ENCODE measurements at places on chromosomes 12 and 14.

GRCh38 chr14:103740991-103741689 is 25.5 kb downstream of the ZFYVE21 start:
- DNase-seq, result no peak

DNA sequence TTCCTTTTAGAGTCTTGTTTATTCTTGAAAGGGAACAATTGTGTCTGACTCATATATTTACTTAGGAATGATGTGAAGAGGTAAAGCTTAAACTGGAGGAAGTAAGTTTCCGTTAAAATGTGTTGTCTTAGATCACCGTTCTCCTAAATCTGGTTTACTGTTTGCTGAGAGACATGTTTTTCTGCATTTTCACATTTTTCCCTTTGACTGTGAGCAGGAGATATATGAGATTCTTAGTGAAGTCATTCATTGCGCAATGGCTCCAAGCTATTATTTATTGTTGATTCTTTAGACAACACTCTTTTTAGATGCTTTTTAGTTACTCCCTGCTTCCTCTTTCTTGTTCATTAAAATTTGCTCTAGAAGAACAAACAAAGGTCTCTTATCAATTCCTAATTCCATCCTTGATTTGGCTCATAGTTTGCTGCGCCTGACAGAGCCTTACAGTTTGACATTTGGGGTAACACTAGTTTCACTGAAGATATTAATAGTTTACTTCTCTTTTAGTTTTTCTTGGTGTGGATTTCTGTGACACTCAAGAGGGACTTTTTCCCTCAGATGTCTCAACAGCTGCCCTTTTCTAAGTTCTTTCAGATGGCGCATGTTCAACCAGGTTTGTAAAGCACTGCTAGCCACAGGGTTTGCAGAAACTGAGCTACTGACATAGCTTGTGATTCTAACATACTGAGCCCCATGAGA is 11.4 kb downstream of the CLECL1 start:
- peak; percentile 70 for DNase-seq

GRCh38 chr12:19440916-19441315 is 1.6 kb downstream of the AEBP2 start:
- DNase-seq, result no peak

- no peak for DNase-seq
These were observed 90.6 kb upstream of the RTL1 start for GRCh38 chr14:100994082-100994481.

GRCh38 chr12:80184926-80185325 is 85.6 kb downstream of the OTOGL start:
- DNase-seq, result no peak

- DNase-seq, result peak; percentile 21
These were observed 58.3 kb downstream of the GALNT16 start for GRCh38 chr14:69318241-69318640.

DNA sequence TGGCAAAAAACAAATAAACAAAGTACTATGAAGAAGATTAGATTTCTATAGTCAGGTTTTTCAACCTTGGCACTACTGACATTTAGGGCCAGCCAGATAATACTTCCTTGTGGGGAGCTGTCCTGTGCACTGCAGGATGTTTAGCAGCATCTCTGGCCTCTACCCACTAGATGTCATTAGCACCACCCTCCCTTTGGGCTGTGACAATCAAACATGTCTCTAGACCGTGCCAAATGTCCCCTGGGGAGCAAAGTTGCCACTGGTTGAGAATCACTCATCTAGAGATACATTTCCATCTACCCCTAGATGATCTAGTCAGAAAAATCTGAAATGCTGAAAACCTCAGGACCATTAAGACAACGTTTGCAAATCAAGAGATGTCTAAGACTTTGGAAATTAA is 29.9 kb downstream of the SRRM4 start:
- no peak for DNase-seq

GRCh38 chr14:23573384-23574015 is 5.1 kb downstream of the JPH4 start:
- DNase-seq, result no peak

DNA sequence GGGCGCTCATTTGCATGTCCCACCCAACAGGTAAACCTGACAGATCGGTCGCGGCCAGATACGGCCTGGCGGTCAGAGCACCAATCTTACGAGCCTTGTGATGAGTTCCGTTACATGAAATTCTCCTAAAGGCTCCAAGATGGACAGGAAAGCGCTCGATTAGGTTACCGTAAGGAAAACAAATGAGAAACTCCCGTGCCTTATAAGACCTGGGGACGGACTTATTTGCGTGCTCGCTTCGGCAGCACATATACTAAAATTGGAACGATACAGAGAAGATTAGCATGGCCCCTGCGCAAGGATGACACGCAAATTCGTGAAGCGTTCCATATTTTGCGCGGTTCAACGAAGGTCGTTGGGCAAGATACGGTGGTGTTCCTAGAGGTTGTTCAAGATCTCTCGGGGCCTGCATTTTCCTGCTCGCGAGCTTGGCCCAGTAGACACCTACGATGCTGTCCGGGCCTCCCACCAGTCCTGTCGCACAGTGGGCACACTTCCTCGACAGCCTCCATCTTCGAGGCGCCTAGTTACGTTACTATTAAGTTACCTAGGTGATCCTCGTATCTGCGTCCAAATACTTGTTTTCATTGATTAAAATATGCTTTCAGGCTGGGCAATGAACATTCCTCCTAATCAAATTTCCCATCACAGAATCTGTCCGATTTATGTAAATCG is at the start of gene RNU6-7:
TSS of gene RNU6-7 (plus strand) at position 230 of the 675 bp plus-strand sequence.
- DNase-seq, result peak; percentile 41

DNA sequence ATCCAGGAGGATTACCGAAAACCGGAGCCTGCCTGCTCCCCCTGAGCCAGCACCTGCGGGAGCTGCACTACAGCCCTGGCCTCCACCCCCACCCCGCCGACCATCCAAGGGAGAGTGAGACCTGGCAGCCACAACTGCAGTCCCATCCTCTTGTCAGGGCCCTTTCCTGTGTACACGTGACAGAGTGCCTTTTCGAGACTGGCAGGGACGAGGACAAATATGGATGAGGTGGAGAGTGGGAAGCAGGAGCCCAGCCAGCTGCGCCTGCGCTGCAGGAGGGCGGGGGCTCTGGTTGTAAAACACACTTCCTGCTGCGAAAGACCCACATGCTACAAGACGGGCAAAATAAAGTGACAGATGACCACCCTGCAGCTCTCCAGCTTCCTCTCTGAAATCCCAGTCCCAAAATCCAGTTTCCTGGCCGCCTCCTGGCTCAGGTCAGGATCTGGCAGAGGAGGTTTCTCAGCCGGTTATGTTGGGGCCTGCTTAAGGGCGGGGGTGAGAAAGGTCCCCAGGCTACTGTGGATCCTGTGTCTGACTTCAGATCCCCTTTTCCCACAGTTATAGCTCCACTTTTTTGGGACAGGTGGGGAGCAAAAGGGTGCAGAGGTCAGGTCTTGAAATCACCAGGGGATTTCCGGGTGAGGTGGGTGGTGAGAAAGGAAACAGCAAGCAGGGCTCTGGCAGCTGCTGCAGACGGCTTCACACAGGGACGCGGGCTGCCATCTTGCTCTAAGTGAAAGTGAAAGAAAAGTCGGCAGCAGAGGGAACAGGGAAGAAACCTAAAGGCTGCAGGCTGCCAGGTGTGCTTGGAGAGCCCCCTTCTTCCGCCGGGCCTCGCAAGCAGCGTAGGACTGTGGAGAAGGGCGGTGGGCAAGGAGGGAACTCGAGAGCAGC is at the start of gene TAPBPL:
TSS of gene TAPBPL (plus strand) at position 695 of the 897 bp plus-strand sequence. CDS start 207 bp downstream, outside the sequence.
- DNase-seq, result peak; percentile 75

DNA sequence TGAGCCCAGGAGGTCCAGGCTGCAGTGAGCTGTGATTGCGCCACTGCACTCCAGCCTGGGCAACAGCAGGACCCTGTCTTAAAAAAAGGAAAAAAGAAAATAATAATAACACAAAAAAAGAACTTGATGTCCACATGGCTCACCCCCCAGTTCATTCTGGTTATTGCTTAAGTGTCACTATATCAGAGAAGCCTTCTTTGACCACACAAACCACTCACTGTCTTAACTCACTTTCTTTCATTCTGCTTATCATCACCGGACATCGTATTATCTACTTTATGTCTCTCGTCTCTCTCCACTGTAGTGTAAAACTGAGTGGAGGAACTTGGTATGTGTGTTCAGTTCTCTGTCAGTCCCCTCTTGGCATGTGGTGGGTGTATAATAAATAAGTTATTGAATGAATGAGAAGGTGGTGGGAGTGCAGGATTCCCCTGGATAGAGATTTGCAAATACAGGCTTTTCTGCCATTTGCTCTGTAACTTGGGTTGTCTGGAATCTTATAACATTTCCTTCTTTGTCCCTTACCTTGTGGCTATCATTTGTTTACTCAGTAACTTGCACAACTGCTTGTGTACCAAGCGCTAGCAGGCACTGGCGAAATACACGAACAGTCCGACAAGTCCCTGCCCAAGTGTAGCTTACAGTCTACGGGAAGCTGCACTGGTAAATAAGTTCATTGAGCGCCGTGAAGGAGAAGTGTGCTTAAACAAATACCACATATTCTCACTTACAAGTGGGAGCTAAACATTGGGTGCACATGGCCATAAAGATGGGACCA is 86.6 kb upstream of the TRAF3 start:
- DNase-seq, result no peak

DNA sequence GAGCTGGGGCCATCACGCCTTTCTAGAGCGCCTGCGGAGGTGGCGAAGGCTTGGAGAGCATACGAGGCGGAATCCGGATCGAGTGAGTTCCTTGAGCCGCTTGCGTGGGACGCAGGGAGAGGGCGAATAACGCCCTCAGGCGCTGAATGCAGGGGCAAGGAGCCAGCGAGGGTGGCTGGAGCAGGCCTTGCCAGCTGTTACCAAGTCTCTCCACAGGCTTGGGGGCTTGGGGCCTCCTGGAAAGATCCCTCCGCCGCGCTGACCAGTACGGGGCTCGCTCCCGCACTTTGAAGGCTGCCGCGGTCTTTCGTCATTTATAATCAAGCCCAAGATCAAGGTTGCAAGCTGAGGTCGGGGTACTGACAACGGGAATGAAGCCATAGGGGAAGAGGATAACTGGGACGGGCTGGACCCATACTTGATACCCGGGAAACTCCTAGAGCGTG is 1.2 kb downstream of the FLRT2 start:
- no peak for DNase-seq

GRCh38 chr14:73753887-73754795 is 40.0 kb upstream of the PNMA1 start:
- peak; percentile 72 for DNase-seq

GRCh38 chr12:5200278-5201087 is 156.8 kb downstream of the KCNA5 start:
- DNase-seq, result no peak

DNA sequence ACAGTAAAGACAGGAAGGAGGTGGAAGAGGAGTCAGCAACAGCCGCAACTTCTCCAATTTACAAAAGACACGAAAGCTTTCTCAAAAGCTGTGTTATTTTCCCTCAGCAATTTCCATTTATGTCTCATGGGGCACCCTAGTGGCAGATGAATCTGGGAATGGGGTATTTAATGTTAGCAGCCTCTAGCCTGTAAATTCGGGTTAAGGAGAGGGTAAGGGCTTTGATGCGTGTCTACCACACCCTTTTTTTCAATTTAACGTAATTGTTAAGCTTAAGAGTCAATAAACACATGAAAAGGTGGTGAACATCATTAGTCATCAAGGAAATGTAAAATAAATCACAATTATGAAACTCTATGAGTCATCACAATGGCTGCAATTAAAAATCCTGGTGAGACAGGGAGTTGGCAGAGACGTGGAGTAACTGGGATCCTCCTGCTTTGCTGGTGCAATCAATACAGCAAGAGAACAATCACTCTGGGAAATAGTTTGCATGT is 986.4 kb downstream of the AACS start:
- DNase-seq, result no peak

DNA sequence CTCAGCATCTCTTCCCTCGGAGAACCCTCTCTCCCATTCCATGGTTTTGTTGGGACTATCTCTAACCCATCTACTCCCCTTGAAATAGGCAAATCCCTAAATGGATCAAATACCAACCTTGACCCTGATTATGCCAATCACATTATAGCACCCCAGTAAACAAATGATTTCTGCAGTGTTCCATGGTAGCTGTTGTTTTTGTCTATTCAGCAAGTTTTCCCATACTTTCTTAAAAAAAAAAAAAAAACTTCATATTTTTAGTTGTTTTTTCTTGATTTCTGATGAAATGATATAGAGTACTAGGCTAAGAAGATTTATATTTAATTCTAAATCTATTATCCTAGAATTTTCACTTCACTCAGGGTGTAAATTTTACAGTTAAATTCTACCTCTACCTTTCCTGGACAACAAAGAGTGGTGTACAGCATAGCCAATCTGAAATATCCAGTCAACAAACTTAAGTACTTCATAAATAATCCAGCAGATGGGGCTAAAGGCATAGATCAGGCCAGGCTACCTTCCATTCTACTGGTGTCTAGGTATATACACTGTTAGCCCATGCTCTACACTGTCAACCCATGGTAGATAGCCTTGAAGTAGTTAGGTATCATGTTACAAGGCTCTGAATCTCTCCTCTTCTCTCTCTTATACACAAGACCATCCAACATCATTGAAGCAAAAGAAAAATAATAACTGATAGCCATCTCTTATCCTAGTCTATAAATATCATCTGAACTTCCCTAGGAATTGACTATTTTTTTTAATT is 82.2 kb downstream of the PLEKHG7 start:
- DNase-seq, result peak; percentile 66

DNA sequence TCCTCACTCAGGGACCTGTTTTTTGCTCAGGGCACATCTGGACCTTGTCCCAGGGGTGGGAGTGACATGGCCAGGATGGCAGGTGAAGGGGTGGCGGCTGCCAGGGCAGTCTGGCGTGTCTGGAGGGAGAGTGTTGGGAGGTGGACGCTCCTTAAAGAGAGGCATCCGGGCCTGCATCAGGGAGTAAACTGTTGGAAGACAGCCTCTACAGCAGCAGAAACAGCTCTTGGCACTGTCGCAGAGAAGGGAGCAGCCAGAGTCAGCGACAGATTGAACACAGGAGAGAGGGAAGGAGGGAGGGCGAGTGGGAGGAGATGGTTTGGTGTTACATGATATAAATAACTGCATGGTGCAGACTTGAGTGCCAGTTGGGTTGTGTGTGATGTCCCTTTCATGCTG is 52.8 kb downstream of the IGF1 start:
- no peak for DNase-seq

DNA sequence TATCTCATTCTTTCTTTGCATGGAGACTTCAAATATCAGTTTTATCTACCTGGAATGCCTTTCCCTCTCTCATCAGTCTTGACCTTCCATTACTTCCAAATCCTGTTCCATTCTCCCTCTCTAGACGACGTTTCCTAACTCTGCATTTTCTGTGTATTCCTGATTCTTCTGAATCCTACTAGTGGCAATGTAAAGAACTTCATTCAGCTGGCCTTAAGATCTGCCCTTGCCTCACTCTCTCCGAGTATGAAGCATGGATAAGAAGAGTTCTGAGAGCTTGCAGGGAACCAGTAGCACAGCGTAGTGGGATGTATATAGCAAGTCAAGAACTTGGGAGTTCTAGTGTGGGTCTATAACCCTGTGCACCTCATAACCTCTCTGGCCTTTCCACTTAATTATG is 68.5 kb upstream of the HOXC13 start:
- no peak for DNase-seq

- peak; percentile 61 for DNase-seq
These were observed 126.1 kb downstream of the GCH1 start for GRCh38 chr14:54776361-54777001.

GRCh38 chr12:52354200-52354599 is 13.1 kb downstream of the KRT85 start:
- DNase-seq, result no peak

Measured in memory B cell (primary cell).